ENCODE measurements at places on chromosomes 1 and 21. TPM values are rescaled to one million over a fixed set of nuclear protein-coding genes. Genes with fewer than 3 reads are reported as not detected.

DNA sequence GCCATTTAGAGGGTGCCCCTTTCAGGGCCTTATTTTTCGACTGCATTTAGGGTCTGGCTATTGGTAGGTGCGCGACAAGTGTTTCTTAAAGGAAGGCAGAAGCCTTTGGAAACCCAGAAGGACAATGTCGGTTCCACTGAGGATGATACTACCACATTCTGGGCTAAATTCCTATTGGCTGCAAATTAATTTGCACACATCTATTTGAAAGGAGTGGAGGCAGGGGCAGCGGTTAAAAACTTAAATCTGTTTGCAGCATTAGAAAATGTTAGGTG lies 1.1 kb downstream of the PATJ start:
- DNase-seq = no peak

TSPAN2 gene
- 5.1 TPM for polyA plus RNA-seq

GRCh38 chr1:29669912-29670311 lies 433.6 kb downstream of the PTPRU start:
- no peak for DNase-seq

- DNase-seq = no peak
These were observed 8.2 kb upstream of the RNF223 start for GRCh38 chr1:1082239-1082775.

GRCh38 chr1:112544751-112545150 lies 36.0 kb downstream of the WNT2B start:
- DNase-seq = no peak

GRCh38 chr1:93625582-93626327 lies 55.9 kb downstream of the BCAR3 start:
- no peak for DNase-seq

DNA sequence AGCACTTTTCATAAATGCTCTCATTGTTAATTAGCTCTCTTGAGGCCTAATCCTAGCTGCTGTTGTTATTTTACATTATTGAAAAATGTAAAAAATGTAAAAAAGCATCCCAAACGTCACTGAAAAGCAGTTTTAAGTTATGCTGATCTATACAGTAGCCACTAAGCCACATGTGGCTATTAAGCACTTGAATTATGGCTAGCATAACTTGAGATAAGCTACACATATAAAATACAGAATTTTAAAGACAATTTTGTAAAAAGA lies 18.4 kb upstream of the DNASE2B start:
- no peak for DNase-seq

GRCh38 chr1:219215477-219215876 lies 41.8 kb downstream of the LYPLAL1 start:
- DNase-seq = no peak

GRCh38 chr1:57131701-57132394 lies 166.0 kb upstream of the C8B start:
- no peak for DNase-seq

- peak; percentile 37 for DNase-seq
These were observed 38.0 kb downstream of the TMEM50B start for GRCh38 chr21:33441489-33442477.

GPR61 gene
- not detected for polyA plus RNA-seq

- DNase-seq = peak; percentile 45
These were observed 69.0 kb downstream of the KCND3 start for GRCh38 chr1:111920221-111921024.

GRCh38 chr1:21523297-21523813 lies 14.1 kb downstream of the ALPL start:
- DNase-seq = no peak
